ENCODE measurements at places on chromosomes 1 and 21.
A peak's percentile ranks its signal among the peaks of the same experiment; 100 is the strongest.

- peak; percentile 99 for DNase-seq
Measured at GRCh38 chr1:24018611-24019580, 38.8 kb upstream of the SRSF10 start.

GRCh38 chr1:201191653-201192260, 1.1 kb downstream of the IGFN1 start:
- DNase-seq: peak; percentile 69

GRCh38 chr1:246825557-246826175, 101.5 kb downstream of the SCCPDH start:
- no peak for DNase-seq

GRCh38 chr1:3536420-3537195, 74.7 kb downstream of the MEGF6 start:
- no peak for DNase-seq

DNA sequence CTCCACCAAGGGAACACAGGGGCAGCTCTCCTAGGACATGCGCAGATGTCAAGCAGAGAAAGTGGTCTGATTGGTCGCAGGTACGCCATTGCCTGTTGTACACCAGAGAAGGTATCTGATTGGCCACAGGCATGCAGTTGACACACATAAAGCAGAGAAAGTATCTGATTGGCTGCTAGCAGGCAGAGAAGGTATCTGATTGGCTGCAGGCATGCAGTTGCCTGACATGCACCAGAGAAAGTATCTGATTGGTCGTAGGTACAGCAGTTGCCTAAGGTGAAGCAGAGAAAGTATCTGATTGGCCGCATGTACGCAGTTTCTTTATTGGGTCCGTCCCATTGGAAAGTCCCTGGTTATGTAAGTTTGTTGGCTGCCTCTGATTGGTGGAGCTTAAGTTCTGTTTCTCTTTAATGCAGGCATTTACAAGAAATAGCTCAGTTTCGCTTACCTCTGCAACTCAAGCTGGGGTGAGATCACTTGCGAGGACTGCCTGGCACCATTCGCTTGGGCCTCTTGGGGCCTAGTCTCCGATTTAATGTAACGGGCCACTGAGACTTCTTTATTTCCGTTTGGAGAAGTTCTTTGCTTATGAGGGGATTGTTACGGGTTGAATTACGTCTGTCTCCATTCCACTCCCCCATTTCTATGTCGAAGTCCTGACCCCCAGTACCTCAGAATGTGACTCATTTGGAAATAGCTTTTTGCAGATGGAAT, 74.2 kb downstream of the SIK1 start:
- no peak for DNase-seq

DNA sequence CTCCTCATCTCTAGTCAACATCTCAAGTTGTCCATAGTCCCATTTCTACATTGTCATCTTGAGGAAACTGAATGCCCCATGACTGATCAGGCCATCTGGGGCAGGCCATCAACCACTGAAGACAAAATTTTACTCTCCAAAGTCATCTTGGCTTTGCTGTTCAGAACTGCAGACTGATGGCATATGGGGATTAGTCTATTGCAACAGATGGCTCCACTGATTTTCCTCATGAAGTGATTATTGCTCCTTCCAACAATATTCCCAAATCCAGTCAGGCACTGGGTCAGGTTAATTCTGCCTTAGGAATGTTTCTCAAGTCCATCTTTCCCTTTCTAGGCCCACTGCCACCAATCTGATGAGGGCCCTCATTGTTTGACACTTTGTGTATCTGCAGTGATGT, 101.7 kb downstream of the ESRRG start:
- DNase-seq: no peak

- DNase-seq: no peak
Measured at GRCh38 chr1:27787895-27788294, 14.9 kb downstream of the STX12 start.

GRCh38 chr1:45356186-45356585, 15.9 kb upstream of the MUTYH start:
- no peak for DNase-seq

DNA sequence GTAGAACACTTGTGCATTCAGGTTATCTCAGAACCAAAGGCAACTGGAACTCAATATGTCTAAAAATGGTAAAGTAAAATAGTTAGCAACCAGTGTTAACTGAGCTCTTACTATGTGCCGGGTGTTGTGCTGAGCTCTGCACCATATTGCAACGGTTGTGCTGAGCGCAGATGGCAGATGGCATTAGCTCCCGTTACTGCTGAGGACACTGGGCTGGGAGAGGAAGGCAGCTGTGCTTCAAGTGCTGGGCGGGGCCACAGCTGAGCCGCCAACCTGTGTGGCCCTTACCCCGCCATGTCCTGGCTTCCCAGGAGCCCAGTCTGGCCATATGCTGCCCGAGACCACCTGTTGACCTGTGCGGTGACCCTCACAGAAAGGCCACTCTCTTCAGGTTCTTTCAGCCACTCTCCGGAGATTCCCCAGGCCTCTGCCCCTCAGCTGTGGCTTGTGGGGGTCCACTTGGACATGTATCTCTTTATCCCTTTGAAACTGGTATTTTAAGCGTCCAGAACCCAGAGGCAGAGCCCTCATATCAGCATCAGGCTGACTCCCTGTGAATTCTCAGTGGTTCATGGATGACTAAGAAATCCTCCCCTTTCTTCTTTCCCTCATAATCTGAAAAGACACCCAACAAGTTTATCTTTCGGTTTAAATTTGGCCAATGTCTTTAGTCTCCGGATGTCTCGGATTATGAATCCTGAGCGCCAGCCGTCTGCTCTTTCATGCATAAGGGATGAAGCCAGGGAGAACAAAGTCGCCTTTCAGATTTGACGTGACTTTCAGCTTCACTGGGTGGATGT, 26.4 kb downstream of the LDLRAP1 start:
- no peak for DNase-seq

DNA sequence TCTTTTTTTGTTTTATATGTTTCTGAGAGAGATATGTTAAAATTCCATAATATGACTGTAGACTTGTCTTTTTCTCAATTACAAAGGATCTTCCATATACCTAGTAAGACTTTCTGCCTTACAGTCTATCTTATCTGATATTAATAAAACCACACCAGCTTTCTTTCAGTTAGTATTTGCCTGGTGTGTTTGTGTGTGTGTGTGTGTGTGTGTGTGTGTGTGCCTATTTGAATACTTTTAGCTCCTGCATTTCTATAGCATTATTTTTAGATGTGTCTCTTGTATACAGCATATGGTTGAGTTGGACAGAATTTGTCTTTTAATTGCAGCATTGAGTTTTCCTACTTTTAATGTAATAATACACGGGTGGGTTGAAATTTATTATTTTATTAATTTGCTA, 27.5 kb downstream of the ST6GALNAC3 start:
- no peak for DNase-seq

DNA sequence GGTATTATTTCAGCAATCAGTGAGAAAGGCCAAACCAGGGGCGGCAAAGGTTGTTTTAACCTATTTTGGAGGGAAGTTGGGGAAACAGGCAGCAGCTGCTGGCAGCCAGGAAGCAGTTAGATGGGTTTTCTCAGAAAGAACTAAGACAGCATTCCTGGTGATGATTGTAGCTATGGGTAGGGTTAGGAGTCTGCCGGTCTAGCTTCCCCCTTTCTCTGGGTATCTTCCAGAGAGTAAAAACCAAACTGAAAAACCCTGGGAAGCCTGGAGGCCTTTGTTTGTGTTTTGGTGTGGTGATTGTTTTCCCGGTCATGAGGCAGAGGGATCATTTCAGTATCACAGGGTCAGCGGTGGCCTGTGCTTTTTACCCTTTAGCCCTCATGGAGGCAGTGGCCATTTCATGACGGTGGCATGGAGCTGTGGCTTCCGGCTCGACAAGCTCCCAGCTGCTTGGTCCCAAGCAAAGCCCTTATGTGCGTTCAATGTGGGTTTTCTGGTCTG, 19.5 kb upstream of the TNFRSF1B start:
- DNase-seq: no peak

- no peak for DNase-seq
Measured at GRCh38 chr1:207407655-207408260, 46.4 kb upstream of the CR2 start.

DNA sequence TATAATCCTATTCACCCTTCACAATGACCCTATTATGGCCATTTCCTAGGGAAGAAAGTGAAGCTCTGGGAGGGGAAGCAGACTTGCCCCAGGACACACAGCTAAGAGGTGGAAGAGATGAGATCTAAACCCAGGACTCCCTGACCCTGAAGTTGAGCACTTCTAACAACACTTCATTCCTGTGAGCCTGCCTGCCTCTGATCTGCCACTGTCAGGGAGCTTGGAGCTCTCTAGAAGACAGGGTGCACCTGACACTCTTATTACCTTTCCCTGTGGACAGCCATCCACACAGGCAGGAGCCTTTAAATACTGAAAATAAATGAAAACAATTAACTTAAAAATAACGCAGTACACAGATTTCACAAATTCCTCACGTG, 599 bp downstream of the MKNK1 start:
- DNase-seq: no peak

GRCh38 chr1:220966881-220967611, 87.8 kb downstream of the HLX start:
- DNase-seq: no peak

DNA sequence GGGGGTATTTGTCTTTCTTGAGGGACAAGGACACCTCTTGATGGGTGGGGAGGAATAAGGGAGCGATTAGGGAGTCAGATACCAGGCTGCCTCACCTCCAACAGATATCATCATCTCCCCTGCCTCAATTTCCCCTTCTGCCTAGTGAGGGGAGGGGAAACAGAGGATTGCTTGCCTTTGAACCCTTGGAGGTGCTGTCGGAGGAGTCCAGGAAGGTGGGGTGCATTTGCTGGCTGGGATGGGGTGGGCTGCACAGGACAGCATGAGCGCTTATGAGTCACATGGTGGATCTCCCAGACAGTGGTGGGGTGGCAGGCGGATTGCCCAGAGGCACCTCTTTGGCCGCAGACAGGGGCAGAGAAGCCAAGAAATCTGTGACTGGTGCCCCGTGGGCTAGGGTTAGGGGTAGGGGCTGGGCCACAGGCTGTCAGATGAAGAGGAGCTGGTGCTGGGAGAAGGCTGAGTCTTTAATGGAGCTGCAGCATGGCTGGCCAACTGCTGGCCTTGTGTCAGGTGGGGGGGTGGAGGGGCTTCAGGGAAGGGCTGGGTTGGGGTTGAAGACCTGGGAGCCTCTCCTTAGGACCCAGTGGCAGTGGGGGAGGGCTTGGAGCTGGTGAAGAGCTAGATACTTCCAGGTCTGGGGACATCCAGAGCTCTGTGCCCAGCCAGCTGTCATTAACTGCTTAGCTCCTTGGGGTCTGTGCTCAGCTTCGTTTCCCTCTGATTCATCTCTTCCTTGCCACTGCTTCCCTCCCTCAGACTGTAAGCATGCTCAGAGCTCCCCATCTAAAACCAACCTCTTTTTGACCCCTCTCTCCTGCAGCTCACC, 7.0 kb upstream of the ADORA1 start:
- DNase-seq: no peak

DNA sequence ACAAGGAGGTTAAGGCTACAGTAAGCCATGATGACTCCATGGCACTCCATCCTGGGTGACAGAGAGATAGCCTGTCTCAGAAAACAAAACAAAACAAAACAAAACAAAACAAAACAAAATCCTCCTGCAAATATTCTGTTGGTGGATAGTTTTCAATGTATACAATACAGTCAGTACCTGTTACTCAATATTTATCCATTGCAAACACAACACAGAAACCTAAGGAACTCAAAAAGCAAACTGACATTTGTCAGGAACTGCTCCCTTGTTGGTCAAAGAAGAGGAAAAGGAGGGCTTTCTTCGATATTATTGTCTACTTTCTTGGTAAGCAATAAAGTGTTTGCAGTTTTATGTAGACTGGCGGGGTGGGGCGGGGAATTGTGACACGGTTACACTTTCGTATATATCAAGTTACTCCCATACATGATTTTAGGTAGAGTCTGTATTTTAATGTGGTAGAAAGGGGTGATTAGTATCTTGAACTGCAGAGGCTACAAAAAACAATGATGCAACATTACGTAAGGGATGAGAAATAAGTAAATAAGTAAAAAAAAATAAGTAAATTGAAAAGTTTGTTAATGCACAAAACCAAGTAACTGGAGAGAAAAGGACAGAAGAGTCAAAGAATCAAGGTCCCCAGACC, 31.8 kb downstream of the APP start:
- no peak for DNase-seq

GRCh38 chr1:182249201-182249676, 142.4 kb downstream of the GLUL start:
- DNase-seq: no peak

GRCh38 chr1:25772692-25773245, 27.2 kb upstream of the SELENON start:
- DNase-seq: no peak

DNA sequence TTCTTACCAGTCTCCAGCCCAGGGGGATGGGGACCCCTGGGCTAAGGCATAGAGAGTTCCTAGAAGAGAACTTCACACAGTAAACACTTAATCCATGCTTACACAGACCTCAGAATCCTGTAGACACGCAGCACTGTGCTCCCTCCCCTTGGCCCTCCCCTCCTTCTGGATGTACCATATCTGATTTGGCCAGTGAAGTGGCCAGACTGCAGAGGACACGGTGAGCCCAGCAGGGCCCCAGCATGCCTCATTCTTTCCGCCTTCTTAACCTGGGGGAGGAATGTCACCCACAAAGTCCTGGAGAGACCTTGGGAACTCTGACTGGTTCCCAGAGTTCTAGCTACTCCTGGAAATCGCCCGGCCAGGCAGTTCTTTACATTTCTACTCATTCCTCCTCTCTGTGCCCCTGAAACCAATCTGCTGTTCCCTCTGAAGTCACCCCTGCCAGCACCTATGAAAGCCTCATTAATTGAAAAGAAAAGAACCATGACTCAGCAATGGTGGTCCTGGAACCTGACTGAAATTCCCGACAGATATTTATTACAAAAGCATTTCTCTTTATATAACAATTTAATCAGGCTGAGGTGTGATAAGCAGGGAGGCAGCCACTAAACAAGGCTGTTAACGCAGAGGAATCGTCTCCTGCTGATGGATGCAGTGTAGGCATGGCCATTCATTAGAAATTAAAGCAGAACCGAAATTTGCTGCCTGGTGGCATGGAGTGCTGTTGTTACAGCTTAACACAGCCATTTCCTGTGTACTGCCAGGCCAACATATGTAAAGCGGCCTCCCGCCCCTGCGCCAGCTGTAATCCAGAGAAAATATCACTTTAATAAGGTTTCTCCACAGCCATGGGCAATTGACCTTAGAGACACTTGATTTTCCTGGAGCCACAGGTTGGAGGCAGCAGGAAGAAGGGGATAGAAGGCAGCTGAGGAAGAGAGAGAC, 74.6 kb upstream of the KCND3 start:
- no peak for DNase-seq

GRCh38 chr1:43573066-43573800, 42.5 kb downstream of the PTPRF start:
- peak; percentile 90 for DNase-seq
